ENCODE measurements at places on chromosomes 16 and 17.

- no peak for DNase-seq
Measured at GRCh38 chr16:83842291-83842690, 34.5 kb downstream of the HSBP1 start.

DNA sequence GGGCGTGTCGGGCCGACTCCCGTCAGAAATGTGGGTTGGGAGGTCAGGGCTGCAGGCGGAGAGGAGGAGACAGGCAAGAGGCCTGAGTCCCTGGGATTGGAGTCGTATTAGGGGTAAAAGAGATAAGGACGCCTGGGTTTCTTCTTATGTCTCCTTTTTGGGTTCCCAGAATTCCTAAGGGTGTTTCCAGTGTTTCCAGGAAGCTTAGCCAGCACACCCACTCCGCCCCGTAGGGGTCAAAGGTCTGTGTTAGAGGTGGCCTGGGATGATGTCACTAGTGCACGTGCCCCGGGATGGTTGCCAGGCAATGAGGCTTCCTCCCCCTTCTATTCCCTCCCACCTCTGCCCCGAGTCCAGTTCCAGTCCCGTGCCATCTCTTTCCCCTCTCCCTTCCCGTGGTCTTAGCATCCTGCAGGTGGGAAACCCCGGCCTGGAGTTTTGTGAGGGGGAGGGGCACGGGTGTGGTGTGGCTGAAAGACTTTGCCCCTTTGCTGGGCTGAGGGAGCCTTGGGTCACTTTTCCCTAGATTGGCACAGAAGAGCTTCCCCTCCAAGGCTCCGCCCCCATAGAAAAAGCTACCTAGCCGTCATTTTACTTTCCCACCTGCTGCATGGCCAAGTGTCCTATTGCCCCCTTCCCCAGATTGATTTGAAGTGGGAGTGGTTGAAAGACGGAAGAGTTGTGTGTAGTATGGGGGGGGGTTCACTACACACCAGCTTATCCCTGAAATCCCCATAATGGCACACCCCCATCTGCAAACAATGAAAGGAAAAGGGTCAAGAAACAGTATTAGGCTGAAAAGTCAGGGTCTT is 2.8 kb downstream of the KDM6B start:
- peak; percentile 97 for DNase-seq

DNA sequence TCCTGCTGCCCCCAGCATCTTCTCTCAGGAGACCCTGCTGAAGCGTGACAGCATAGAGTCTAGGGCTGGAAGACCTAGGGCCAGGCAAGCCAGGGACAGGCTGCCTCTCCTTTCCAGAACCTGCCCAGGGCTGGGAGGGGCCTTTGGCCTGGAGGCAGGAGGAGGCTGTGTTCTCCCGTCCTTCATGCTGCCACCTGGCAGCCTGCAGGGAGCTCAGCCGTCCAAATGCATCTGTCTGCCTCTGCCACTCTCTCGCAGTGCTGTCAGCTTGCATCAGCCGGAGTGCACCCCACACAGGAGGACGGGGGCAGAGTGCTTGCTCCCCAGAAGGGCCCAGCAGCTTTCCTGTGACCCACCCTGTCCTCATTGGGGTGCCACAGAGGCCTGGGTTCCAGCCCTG is 31.3 kb downstream of the ARHGAP23 start:
- DNase-seq: no peak

- DNase-seq: no peak
Measured at GRCh38 chr16:86117756-86118155, 218.8 kb downstream of the IRF8 start.

GRCh38 chr17:42107597-42108576 is 4.6 kb downstream of the DHX58 start:
- peak; percentile 38 for DNase-seq

- no peak for DNase-seq
Measured at GRCh38 chr17:78777881-78778280, 4.2 kb downstream of the CYTH1 start.

DNA sequence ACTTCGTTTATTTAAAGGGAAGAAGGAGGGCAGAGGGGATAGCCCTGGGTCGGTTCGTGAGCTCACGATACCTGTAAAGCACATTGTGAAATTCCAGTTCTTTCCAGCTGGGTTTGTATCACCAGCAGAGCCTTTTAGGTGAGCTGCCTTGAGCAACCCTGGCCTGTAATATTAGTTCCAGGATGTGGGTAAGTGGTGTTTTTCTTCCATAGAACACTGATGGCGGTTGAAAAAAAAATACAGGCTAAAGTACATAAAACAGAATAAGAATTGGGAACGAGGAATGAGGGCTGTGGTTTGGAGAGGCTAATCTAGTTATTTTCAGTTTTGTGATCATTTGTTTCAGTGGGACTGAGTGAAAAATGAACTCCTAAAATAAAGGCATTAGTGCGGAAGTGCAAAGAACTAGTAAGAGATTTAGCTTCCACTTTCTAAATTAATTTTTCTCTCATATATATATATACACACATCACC is 20.6 kb downstream of the HS3ST3B1 start:
- no peak for DNase-seq

DNA sequence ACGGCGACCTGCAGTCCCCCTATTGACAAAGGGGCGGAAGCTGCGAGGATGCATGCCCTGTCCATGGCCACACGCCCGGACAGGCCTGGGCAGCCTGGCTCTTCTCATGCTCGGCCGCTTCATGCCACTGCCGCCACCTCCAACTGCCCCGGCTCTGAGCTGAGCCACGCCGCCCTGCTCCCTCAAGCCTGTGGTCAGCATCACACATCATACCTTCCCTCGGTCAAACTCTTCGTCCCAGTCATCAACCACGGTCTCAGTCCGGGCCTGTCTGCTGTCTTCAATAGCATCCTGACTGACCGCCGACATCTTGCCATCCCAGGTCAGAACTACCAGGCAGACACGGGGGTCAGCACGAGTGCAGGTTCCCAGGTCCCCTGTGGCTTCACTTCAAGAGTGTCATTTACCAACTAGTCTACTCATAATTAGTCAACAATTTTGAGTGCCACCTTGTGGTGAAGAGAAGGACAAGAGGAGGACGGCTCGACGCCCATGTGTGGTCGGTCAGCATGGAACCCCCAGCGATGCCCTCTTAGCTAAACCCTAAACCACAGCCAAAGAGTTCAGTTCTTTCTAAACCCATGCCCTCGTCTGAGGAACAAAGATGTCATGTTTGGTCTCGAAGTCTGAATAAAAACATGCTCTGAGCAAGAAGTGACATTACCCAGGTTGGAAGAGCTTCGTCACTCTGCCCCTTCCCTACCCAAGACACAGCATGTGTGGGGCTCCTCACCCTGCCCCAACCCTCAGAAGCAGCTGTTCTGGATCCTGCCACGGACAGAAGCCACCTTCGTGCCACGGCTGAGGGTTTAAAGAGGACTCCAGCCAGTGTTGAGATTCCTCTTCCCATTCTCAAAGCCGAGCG is 16.9 kb upstream of the CYTH1 start:
- DNase-seq: peak; percentile 71

DNA sequence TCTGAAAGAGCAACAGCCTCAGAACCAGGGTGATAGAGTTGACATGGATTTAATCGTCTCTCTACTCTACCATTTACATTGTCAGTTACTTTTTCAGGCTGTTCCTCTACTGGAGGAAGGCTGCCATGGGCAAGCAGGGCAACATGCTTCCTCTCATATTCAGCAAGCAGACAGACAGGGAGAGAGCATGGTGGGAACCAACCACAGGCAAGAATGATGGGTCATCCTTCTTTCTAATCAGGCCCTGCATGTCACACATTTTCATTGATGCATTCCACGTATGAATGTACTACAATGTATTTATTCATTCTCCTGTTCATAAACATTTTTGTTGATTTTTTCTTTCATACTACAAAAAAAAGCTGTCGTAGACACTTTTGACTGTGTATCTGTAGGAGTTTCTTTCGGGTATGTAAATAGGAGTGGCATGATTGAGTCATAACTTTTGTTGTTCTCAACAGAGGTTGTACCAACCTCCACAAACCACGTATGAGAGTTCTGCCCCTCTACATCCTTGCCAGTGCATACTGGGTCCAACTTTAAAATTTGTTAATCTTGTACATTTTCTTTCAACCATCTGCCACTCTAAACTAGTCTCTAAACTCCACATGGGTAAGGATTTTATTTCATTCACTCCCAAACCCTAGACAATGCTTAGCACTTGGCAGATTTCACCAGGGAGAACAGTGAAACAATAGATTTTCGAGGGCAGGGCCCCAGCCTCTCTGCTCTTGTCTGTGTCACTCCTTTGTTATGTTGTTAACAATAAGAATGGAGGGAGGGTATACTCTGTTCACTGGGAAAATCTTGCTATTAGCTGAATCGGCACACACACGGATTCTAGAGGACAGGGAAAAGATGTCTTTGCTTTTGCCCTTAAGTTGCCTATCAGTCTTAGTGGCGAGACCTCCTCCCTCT is 58.7 kb downstream of the CMC2 start:
- DNase-seq: no peak

- no peak for DNase-seq
Measured at GRCh38 chr17:27554152-27554551, 76.8 kb upstream of the LGALS9 start.

DNA sequence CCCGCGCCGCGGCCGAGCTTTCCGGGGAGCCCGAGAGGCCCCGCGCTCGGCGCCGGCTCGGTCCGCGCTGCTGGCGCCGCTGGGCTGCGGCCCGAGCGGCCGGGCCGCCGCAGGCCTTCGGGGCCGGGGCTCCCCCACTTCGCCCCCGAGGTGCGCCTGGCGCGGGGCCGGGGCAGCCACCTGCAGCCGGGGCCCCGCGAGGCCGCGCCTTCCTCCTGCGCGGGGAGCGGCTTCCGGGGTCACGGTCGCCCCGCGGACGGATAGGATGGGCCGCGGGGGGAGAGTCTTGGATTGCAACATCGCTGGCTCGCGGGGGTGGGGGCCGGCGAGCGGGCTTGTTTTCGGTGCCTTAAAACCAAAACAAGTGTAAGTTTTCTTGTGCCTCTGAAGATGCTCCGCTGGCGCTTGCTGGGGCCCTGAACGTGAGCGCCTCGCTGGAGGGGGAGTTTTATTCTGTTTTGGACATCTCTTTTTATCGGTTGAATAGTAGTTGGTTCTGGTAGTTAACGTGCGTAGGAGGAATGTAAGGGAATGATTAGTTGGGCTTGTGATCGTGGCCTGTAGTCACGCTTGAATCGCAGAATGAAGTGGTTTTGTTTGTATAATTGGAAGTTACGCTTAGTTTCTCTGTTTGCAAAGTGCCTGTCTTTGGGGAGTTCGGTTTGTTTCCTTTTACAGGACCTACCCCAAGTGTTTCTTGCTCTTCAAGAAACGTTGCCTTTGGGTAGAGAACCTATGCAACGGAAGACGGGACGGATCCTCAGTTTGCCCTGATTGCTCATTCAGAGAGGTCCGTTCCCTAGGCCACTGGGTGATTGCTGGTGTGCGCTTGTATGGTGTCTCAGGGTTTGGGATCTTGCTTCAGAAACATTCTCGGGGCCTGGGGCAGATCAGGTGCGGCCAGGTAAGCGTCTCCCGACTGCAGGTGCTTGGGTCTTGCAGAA is 724 bp downstream of the UBE2I start:
- DNase-seq: no peak

GRCh38 chr16:77696149-77696548 is 26.2 kb upstream of the NUDT7 start:
- no peak for DNase-seq

DNA sequence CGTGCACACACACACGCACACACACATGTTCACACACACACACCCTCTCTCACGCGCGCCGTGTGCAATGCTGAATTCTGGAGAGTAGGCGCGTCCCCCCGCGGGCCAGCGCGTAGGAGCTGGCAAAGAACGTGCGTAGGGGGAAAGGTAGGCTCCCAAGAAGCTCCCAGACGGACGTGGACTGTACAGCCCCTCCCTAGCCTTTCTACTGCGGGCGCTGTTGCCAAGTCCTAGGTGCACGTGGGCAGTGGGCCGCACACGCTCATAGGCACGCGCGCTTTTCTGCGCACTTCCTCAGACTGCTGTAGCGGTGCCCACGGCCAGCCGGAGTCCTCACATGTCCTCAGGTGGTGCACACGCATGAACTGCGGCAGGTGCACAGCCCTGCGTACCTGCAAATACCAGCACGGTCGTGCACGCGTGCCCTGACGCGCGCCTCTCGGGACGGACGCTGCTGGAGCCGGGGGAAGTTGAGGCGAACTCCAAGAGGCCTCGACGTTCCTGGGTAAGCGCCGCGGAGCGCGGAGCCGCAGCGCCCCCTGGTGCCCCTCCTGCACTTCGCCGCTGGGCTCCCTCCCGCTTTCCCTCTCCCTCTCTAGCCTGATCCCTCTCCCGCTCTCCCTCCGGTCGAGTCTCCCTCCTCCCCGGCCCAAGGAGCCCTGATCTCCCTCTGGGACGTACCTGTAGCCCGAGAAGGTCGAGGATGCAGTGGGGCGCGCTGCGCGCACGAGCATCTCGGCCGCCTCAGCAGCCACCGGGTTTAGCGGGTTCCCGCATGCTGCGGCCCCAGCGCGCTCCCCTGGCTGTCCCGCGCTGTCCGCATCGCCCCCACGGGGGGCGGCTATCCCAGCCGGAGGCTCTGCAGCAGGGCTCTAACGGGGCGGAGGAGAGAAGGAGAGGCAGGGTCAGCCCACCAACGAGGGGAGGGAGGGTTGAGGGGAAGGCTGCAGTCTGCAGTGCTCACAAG is 749 bp downstream of the GRIN2A start:
- peak; percentile 93 for DNase-seq

DNA sequence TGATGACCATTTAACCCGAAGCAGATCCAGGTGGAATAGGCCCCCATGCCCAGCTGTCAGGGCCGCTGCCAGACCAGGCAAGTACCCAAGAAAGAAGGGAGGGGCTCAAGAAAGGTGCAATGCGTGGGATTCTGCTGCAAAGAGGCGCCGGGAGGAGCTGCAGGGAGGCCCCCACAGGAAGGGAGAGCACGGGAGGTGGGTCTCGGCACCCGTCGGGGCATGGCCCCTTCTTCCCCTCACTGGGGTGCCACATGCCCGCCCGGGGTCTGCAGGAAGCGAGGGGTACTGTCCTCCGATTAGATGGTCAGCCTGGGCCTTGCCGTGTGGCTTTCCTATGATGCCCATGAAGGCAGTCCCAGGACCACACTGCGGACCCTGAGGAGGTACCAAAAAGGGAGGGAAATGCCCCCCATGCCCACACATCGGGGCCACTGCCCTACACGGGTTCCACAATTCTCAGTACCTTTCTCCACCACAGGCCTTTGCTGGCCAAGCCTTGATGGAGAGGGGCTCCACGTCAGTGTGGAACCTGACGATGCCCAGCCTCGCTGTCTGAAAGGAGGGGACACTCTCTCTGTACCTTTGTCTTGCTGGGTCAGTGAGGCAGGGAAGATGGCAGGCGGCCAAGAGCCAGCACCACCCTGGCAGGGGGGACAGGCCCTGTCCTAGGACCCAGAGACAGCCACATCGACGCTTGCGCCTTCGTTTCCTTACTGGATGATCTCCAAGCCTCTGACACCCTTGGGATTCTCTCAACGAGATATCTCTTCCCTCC is 45.5 kb upstream of the DNAH17 start:
- no peak for DNase-seq

GRCh38 chr16:64088838-64089237 is 1033.0 kb downstream of the CDH11 start:
- no peak for DNase-seq

- no peak for DNase-seq
Measured at GRCh38 chr16:47700857-47701587, 239.9 kb downstream of the PHKB start.

All from spinal cord (tissue), 10 donors.